ENCODE measurements at places on chromosomes 3 and 15.

GRCh38 chr3:102745881-102746280 lies 311.1 kb downstream of the ZPLD1 start:
- no peak for DNase-seq

- no peak for DNase-seq
Measured at GRCh38 chr3:149163066-149163465, 33.6 kb downstream of the HPS3 start.

GRCh38 chr3:49727924-49728361 lies 4.2 kb upstream of the GMPPB start:
- no peak for DNase-seq

DNA sequence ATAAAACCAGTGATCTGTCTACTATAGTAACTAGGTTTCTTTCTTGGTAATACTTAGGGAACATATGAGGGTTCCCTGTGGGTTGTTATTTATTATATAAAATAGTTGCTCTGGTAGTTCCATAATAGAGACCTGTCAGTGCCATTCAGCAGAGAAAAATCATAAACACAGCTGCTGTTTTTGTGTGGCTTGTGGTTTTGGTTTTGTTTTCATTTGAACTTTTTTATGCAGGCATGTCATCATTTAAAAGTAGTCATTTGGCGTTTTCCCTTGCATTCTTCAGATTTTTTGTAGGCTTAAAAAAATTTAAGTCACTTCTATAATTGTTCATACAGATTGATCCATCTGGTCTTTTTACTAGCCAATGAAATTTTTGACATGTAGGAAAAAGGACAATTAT lies 47.9 kb downstream of the PIK3CA start:
- no peak for DNase-seq

- no peak for DNase-seq
Measured at GRCh38 chr3:72492240-72492639, 356.0 kb downstream of the SHQ1 start.
